ENCODE measurements at places on chromosomes 16 and 17. TPM values are rescaled to one million over a fixed set of nuclear protein-coding genes. Genes with fewer than 3 reads are reported as not detected.

Gene NPTX1
- 19.7 TPM for total RNA-seq

Gene NOMO2
- total RNA-seq, result 78.6 TPM

Gene HOXB6
- total RNA-seq, result not detected

Gene KRTAP4-1
- total RNA-seq, result not detected
